Vein endothelial cell (primary cell): ENCODE measurements at places on chromosomes 6 and 20. TPM values are rescaled to one million over a fixed set of nuclear protein-coding genes. Genes with fewer than 3 reads are reported as not detected.

Gene CST2
- not detected in 2 replicates for total RNA-seq

Gene CD109
- total RNA-seq: 36.3 and 77.2 TPM in 2 replicates

Gene VGLL2
- not detected in 2 replicates for total RNA-seq

Gene LY6G5C
- 1.3 and 2.4 TPM in 2 replicates for total RNA-seq

Gene RIMS4
- total RNA-seq: not detected in 2 replicates

Gene MSH5
- 12.7 and 18.8 TPM in 2 replicates for total RNA-seq

Gene GHRH
- total RNA-seq: not detected in 2 replicates

Gene WFDC10B
- not detected in 2 replicates for total RNA-seq

Gene ORC3
- total RNA-seq: 17.3 and 22.3 TPM in 2 replicates

Gene TNF
- not detected in 2 replicates for total RNA-seq
